ENCODE measurements at places on chromosomes 11 and 22.

- no peak for DNase-seq
Measured at GRCh38 chr11:124483422-124483821, 37.9 kb upstream of the OR8B8 start.

DNA sequence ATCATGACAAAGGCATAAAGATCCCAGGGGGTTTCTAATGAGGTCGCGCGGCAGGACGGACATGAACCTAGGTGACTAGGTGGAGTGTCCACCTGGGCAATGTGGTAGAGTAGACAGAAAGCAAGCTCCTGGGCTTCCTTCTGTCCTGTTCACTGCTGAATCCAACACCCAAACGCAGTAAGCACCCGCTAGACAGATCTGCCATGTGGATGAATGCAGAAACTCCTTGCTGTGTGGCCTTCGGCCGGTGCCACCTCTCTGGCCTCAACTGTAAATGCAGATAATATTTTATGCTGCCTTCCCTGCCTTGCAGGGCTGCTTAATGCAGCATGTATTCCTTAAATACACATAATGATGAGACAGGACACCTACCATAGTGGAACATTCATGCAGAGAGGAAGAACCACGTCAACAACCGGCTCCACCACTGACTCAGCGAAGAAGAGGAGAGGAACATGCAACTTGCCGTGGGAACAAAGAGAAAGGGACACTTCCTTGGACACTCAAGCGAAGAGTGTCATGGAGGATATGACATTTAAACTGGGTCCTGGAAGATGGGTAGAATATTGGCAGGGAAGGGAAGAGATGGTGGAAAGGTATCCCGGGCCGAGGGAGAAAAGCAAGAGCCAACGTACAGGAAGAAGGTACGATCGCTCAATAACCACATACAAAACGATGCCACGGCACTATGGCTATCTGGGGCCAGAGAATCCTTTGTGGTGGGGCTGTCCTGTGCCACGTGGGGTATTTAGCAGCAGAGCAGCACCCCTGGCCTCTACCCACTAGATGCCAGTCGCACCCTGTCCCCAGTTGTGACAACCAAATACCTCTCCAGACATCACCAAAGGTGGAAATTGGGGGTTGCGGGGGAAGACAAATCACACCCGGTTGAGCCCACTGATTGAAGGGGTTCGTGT, 30.8 kb downstream of the MYH9 start:
- DNase-seq, result no peak

DNA sequence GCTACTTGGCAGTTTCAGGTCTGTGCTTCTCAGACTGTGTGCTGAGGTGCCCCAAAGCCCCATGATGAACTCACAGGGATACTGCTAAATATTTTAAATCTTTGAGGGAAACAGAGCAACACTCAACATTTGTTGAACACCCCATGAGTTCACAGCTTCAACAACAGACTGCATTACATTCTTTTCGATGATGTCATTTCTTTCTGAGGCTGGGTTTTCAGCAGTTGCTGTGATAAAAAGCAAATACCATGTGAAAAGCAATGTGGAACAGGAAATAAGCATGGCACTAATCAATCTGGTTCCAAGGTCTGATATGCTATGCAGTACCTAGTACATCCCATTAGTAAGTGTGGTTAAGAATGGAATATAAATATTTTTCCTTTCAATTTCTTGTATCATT, 82.7 kb downstream of the RPL27A start:
- DNase-seq, result no peak

GRCh38 chr11:68074584-68075352, 35.9 kb downstream of the TCIRG1 start:
- no peak for DNase-seq

- no peak for DNase-seq
Measured at GRCh38 chr11:29214833-29215232, 802.0 kb downstream of the KCNA4 start.

- DNase-seq, result no peak
Measured at GRCh38 chr22:28488825-28489224, 190.8 kb downstream of the TTC28 start.

GRCh38 chr11:75328426-75329277, 22.8 kb downstream of the ARRB1 start:
- peak; percentile 69 for DNase-seq

- DNase-seq, result no peak
Measured at GRCh38 chr22:19871023-19871844, 16.6 kb upstream of the GNB1L start.

DNA sequence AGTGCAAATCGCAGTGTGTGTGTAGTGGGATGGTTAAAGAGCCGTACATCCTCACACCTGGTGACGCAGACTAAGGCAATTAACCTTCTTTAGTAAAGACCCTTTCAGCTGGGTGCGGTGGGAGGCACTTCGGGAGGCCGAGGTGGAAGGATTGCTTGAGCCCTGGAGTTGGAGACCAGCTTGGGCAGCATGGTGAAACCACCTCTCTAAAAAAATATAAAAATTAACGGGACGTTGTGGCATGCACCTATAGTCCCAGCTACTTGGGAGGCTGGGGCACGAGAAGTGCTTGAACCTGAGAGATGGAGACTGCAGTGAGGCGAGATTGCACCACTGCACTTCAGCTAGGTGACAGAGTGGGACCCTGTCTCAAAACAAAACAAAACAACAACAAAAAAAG, 31.5 kb downstream of the ZBTB16 start:
- no peak for DNase-seq

- DNase-seq, result no peak
Measured at GRCh38 chr11:75432911-75433321, at the start of gene KLHL35. Gene KLHL35 (minus strand): TSS chr11:75433203. CDS start chr11:75430629, 2,574 bp downstream.

GRCh38 chr11:20658135-20658534, 11.3 kb upstream of the NELL1 start:
- no peak for DNase-seq

DNA sequence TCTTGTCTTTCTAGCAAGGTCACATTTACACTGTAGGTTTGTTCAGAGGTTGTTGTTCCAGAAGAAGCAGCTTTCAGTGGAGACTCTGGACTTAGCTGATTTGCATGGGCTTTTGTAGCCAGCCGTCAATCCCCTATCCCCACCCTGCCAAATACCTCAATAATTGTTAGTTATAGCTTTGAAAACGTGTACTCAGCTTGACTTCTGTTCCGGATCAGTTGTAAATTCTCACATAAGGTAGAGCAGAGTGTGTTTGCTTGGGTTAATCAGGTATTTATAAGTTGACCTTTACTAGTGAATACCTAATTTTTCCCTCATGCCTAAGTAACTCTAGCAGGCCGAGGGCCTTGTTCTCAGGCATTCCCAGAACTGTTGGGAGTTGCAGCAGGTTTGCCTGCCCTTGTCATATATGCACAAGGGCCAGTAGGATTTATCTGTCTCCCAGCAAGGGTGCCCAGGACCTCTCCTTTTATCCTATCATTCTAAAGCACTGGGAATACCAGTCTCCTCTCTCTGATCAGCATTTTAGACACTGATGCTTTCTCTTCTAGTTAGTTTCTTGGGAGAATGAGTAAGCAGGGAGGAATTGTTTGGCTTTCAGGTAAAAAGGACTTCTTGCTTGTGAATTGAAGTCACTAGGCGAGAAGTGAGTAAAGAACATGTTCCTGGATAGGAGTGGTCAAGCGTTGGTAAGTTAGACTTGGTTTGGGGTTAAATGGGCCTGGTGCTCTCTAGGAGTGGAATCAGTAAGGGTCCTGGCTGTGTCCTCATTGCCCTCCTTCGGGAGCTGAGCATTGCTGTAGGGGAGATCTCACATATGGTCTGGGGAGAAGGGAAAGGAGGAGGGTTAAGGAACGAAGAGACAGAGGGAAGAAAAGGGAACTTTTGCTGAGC, 22.1 kb downstream of the STIM1 start:
- DNase-seq, result no peak

DNA sequence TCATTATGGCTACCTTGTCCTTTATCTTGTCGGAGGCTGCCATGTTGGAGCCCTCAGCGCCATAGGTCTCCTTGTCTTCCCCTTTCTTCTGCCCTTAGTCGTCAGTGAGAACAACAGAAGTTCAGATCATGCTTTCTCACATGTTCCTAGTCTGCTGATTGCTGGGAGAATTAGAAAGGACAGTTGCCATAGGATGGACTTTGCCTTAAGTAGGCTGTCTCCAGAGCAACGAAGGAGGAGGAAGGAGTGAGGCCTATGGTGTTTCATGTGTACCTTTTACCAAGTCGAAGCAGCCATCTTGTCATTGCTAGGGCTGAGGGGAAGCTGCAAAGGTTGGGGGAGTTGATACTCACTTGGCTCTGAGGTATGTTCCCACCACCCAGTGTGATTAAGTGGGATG, 62.6 kb downstream of the SYT13 start:
- DNase-seq, result no peak

GRCh38 chr11:128897826-128898225, 6.7 kb downstream of the KCNJ5 start:
- no peak for DNase-seq

- DNase-seq, result peak; percentile 59
Measured at GRCh38 chr11:60570970-60571369, 55.8 kb downstream of the MS4A13 start.

GRCh38 chr11:11667056-11667455, 45.3 kb upstream of the GALNT18 start:
- no peak for DNase-seq

- no peak for DNase-seq
Measured at GRCh38 chr11:3896644-3897043, 41.2 kb downstream of the STIM1 start.
